Fibroblast of skin of right biceps (primary cell): ENCODE measurements at places on chromosomes 4 and X.

DNA sequence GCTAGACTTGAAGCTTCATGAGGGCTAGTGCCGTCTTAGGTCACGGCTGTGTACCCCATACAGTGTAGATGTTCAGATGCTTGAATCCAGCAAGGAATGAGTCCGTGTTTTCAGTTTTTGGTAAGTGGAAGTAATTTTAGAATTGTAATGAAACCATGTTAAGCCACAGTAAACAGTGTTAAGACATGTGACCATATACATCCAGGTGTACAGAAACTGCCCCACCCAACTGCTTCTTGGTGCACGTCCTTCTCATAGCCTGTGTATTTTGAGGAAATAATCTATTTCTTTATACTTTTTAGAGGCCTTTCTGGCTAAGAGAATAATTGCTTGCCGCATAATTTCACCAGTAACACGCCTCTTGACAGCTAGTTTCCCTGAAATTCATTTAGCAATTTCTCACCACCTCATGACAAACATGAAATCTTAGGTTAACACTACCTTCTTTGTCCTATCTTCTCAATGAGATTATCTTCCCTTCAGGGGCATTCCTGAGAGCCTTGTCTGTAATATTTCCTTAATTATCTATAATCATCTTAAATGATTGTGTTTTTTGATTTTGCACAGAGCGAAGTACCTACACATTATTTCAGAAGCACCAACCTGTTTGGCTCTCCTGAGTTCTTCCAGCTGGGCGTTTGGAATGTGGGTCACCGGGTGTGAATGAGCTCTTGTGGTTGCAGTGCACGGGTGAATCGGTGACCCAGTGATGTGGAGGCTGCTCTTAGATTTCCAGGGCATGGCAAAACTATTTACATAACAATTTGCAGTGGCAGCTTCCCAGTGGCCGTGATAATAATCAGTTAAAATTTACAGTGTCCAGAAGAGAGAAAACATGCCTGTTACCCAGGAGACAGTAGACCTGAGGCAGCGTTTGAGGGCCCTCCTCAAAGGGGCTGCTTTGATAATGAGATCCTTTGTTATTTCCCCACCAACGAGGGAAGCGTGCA, 50.2 kb upstream of the TADA2B start:
- no peak for DNase-seq

- peak; percentile 74 for DNase-seq
Measured at GRCh38 chrX:10414862-10415261, 205.5 kb downstream of the MID1 start.

DNA sequence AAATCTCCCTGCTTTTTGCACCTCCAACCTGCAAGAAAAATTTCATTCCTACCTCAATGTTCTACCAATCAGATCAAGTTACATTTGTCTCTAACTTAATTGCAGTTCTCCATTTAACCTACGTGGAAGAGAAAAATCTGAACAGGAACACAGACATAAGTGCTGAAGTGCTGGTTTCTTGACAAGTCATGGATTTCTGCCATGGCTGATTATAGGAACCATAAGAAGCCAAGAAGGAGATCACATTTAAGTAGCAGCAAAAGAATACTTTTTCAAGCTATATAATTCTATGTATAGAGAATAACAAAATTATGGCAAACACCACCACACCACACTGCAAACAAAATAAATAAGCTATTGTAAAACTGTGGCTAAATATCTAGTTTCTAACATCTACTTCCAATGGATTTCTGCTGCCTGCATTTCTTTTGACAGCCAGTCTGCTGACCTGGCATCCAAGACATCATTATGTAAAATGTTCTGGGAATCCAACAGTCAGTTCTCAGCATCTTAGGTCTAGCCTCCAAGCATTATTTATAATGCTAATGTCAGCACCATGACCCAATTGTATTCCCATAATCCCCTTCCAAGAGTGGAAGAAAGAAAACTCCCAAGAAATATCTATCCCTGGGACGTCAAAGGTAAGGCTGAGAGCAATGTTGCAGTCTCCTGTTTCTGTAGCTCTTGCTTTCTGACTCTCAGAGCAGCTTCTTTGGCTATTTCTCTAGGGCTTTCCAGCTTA, 50.8 kb upstream of the GAB1 start:
- DNase-seq = no peak

- peak; percentile 53 for DNase-seq
Measured at GRCh38 chr4:107379054-107379869, 340.8 kb downstream of the PAPSS1 start.

- no peak for DNase-seq
Measured at GRCh38 chr4:3781193-3781886, 15.2 kb downstream of the ADRA2C start.

DNA sequence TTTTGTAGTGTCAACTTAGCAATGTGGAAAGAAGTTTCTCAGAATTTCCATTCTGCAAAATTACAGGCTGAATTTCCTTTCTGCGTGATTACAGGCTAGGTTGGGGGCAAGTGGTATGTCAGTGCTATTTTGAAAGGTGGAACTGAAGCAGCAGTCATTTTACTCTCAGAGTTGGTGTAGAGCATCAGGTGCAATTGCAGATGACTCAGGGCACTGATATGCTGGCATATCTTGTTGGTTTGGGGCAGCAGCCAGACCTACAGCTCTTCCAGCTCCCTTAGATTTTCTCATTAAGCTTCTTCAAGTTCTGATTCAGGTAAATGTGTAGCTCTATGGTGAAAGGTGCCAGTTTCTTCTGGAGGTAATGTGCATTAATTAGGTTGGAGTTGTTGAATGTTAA, 930.7 kb upstream of the PCDH10 start:
- DNase-seq = no peak

GRCh38 chr4:100811046-100811445, 293.2 kb upstream of the EMCN start:
- no peak for DNase-seq

- DNase-seq = no peak
Measured at GRCh38 chr4:146582864-146583263, 55.8 kb upstream of the POU4F2 start.

- DNase-seq = peak; percentile 78
Measured at GRCh38 chrX:11341274-11342201, 48.3 kb downstream of the AMELX start.

DNA sequence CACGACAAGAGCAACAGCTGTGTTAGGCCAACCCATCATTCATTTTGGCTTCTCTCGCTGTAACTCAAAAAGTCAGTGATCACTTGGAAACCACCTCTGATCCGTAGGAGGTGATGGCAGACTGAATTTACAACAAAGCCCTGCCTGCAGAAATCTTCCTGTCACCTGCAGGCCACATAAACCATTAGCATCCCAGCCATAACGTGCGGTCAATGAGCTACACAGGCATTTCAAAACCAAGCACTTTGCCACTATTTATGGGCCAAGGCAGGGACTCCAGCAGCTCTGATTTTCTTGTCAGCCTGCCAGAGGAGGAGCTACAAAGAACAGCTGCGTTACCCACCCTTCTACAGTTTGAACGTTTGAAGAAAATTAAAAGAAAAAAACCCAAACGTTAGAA, 228.1 kb upstream of the PPARGC1A start:
- no peak for DNase-seq

DNA sequence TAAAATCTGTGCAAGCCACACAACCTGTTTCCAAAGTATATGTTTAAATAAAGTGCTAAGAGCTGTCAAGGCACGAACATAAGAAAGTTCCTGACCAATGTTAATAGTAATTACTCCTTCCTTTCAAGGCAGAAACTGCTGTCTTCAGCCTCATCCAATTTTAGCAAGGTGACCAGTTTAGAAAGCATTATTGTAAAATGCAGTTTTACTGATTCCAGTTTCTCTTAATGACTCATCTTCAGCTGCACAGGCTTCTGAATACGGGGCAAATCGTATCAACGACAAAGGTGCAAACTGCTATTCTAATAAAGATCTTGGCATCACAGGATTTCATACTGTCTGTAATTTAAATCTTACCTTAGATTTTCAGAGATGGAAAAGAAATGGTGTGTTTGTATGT, 87.5 kb downstream of the PPP3CA start:
- DNase-seq = peak; percentile 15

DNA sequence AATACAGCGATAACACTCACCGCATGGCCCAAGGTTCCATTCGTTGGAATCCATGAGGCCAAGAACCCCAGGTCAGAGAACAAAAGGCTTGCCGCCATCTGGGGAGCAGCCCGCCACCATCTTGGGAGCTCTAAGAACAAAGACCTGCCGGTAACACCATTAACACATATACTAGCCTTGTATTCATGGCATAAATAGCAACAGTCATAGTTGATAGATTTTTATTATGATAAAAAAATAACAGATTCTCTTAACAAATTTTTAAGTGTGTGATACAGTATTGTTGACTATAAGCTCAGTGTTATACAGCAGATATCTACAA, 309.4 kb downstream of the GLUD2 start:
- no peak for DNase-seq

- no peak for DNase-seq
Measured at GRCh38 chrX:15989716-15990115, 133.6 kb upstream of the GRPR start.

- no peak for DNase-seq
Measured at GRCh38 chrX:47637546-47638195, 7.9 kb upstream of the CFP start.

- DNase-seq = no peak
Measured at GRCh38 chr4:8320386-8320750, 50.8 kb downstream of the HTRA3 start.

GRCh38 chrX:12278151-12278550, 139.9 kb downstream of the FRMPD4 start:
- no peak for DNase-seq

GRCh38 chrX:94216738-94217137, 542.7 kb downstream of the FAM133A start:
- no peak for DNase-seq

GRCh38 chrX:53281321-53281822, at the start of gene IQSEC2:
TSS of gene IQSEC2 (minus strand) at chrX:53281584.
- peak; percentile 82 for DNase-seq

- no peak for DNase-seq
Measured at GRCh38 chr4:103197765-103198110, 405 bp downstream of the CENPE start.

GRCh38 chrX:38347136-38347535, 5.3 kb upstream of the OTC start:
- peak; percentile 68 for DNase-seq

DNA sequence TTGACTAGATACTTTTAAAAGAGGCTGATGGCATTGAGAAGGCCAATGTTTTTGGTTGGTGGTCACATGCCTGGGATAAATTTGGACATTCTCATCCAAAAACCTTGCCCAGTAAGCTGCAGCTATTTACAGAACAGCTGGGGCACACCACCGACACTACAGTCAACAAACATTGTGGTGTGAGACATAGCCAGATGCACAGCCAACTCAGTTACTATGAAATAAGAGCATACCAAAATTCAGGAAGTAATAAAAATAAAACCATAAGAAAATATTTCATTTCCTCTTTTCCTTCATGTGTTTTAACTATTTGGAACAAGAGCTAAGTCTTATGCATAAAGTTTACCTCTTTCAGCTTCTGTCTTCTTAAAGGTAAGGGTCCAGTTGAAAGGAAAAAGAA, 8.8 kb downstream of the PPM1K start:
- DNase-seq = no peak
